Occipital lobe (tissue), 3 donors: ENCODE measurements at places on chromosomes 7 and 10. TPM values are rescaled to one million over a fixed set of nuclear protein-coding genes. Genes with fewer than 3 reads are reported as not detected.

DNA sequence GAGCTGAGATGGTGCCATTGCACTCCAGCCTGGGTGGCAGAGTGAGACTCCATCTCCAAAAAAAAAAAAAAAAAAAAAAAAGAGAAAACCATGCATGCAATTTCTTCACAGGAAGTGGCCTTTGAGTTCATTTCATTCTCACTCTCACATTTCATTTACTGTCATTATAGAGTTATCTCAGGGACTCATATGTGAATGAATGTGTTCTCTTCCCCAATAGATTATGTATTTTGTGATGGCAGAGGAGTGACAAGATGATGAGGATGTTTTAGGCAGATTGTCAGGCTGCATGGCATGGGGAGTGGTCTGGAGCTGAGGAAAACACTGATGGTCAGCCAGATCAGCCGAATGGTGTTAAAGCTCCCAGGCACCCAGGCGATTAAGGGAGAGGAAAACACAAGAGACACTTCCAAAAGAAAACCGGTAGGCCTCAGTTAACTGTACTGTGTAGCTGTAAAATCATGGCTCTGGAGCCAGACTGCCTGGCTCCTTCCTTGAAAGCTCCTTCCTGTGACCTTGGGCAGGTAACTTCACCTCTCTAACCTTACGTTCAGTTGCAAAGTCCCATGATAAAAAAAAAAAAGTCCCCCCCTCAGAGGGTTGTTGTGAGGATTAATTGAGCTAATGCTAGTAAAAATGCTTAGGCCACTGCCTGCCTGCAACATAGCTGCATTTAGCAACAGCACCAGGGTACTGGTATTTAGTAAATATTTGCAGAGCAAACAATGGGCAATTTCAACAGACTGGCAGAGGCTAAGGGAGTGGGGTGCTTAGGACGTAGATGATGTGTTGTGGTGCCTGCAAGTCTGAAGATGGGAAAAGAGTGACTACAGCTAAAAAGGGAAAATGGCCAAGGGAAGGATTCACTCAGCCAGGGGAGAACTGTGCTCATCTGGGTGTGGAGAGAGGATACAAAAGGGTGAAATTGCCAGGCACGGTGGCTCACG lies 6.9 kb downstream of the FRAT2 start:
- no peak for DNase-seq

GRCh38 chr7:36372156-36372555 lies 17.5 kb upstream of the ANLN start:
- DNase-seq: no peak

- DNase-seq: peak; percentile 82
Measured at GRCh38 chr7:64045301-64046040, at the start of gene ZNF727. Gene ZNF727 (plus strand): TSS chr7:64045434. CDS start chr7:64045622, 188 bp downstream.

Gene INA
- 177 TPM for total RNA-seq

Gene PDE6C
- total RNA-seq: not detected

Gene DIP2C
- total RNA-seq: 42.0 TPM
